Stimulated activated CD8-positive, alpha-beta memory T cell treated with anti-CD3 and anti-CD28 coated beads, Interleukin-7, amount 100 ng/mL, for 1 hour (primary cell): ENCODE measurements at places on chromosomes 2 and 18.

DNA sequence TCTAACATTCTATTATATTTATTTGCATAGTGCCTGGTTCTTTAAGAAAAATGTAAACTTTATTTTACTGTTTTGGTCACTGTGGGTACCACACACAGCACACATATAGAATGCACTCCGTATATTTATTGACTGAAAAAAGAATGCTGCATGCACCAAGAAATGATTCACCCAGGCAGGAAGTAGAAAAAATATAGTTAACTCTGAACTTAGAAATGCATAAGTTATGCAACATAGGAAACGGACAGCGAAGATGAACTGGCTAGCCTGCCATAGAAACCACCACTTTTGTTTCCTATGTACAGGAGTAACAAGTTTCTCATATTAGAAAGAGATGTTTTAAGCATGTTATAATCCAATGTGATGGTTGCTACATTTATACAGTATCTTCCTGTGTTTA is 635.8 kb downstream of the DSC3 start:
- DNase-seq, result no peak

- no peak for DNase-seq
Measured at GRCh38 chr2:140117386-140117785, 1337.2 kb upstream of the NXPH2 start.

- no peak for DNase-seq
Measured at GRCh38 chr2:117980783-117981676, 32.8 kb downstream of the CCDC93 start.

- no peak for DNase-seq
Measured at GRCh38 chr2:144132357-144132756, 387.6 kb downstream of the ZEB2 start.

GRCh38 chr2:119823734-119824334 is 64.1 kb downstream of the PTPN4 start:
- no peak for DNase-seq

- no peak for DNase-seq
Measured at GRCh38 chr2:95301876-95302641, 4.9 kb downstream of the KCNIP3 start.

DNA sequence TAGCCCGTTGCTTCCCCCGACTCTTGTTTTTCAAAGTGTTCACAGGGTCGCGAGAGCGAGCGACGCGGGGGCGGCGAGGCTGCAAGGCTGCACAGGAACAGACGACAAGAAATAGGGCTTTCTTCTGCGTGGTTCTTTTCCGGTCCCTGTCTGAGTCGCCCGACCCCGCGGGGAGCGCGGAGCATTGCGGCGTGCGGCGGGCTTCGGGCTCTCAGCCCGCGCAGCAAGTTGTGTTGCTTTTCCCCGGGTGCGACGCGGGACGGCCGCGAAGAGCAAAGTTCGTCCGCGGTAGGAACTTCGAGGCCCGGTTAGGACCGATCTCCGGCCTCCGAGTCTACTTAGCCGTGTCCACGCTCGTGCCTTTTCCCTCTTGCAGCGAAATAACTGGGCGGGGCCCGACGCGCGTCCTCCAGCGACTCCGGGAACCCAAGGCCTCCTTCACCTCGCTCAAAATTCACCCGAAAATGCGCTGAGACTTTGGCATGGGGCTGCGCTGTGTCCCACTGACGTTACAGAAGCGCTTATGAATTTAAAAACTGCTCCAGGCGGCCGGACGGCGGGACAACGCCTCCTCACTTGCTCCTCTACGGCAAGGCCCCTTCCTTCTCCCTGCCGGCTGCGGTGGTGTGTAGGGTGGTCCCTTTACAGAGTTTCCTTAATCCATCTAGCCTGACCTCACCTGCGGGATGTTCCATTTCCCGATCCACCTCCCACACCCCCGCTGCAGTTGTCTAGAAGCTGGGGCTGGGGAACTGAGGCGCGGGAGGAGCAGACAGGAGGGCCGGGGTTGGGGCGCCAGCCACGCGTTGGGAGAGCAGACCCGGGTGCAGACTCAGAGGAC is 1.5 kb upstream of the BCL2L11 start:
- DNase-seq, result no peak

DNA sequence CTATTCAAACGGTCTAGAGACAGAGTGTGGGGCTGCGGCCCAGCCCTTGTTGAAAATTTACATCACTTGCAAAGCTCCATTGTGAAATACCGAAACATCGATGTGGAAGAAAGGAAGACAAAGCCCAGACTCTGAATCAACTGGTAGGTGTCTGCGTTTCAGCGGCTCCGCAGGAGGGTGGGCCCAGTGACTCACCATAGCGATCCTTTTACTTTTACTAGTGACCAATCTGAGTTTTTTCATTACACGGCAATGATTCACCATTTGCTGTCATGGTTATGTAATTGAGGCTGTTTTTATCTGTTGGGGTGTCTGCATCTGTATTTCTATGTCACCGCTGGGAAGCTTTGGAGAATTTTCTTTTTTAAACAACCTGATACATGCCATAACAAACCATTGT is 66.6 kb upstream of the ODC1 start:
- no peak for DNase-seq

DNA sequence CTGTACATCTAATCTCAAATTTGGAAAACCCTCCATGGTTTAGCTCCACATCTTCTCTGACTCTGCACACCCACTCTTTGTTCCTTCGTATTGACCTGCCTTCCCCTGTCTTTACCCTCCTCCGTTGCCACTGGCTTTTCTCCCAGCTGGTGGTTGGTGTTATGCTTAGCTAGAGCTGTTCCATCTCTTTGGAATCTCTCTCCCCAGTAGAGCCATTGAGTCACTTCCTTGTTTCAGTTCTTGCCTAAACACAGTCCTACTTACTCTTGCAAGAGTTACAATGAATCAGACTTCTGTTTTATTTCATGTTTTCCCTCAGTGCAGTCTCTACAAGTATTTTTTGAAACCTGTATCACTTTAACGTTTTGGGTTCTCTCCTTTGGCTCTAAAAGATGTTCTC is 263.9 kb downstream of the LTBP1 start:
- DNase-seq, result no peak

- DNase-seq, result no peak
Measured at GRCh38 chr2:136386046-136386445, 268.1 kb upstream of the CXCR4 start.

DNA sequence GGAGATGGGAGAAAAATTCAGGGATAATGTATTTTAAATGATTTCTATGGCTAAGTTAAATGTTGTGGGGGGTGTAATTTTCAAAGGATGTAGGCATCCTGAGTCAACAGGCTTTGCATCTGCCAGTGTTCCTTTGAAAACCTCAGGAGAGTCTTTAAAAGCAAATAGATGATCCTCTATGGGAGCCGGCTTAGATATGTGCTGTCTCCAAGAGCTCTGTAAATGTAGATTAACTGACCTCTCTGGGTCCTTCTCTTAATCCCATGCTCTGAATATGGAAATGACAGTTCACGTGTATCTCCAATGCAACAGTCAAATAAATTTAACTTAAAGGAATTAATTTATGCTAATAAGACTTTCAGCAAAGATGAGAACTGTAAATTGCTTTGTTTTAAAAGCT is 292.7 kb downstream of the ERBB4 start:
- DNase-seq, result no peak

GRCh38 chr2:240992572-240993291 is 5.7 kb upstream of the SNED1 start:
- DNase-seq, result no peak

DNA sequence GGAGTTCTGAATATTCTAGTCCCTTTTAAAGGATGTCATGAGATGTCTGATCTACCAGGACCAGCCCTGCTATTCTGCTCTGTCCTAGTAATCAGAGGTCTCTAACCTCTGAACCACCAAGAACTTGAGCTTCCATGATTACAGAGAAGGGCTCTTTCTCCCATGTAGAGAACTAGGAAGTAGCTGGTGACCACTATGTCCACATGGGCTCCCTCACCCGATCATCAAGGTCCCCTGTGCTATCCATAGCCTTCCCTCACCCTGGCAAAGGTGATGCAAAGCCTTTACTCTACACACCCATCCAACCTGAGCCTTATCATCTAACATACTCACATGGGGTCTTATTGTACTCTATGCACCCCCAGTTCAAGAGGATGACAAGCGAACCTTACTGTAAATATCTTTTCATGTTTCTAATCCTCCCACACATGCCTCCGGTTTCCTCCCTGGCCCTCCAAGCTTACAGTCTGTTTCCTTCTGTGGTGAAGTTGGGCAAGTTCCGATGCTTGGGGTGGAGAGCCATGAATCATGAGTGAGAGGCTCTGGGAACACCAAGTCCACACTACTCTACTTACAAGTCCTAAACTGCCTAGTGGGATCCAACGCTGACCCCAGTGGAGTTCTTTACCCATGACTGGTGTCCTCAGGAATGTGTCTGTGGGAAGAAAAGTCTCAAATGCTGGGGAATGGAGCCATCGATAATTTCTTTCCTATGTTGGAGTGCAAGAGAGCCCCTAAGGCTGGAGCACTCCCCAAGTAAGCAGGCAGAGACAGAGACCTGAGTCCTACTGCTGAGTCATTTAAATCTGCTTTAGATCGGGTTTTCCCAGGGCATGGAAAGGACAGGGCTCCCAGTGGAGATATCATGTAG is 73.3 kb upstream of the KLF7 start:
- DNase-seq, result no peak

DNA sequence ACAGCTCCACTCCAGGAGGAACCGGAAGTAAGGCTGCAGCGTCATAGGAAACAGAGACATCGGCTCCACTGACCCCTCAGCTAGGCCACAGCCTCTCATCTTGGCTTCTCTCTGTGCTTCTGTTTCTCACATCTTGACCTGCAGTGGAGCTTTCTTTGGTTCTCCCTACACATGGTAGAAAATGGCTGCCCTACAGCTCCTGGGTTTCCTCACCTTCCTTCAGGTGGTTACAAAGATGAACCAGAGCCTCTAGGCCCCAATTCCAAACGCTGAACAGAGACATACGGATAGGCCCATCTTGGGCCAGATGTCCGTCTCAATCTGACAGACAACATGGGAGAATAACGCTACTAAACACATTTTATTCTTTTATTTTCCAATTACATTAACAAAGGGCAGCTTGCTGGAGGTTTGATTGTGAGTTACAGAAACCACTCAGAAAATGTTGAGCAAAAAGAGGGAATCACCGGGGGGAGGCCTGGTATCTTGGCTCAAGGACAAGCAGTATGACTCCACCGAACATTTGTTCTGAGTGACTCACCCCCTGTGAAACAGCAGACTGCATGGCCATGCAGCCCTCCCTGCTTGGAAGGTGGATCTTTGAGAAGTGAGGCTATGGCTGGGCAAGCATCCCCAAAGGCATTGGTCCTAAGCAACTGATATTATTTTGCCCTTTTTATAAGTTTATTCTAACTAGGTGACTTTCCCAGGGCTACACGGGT is 303.5 kb downstream of the CDCA7 start:
- DNase-seq, result no peak

GRCh38 chr2:240600451-240600961 is 14.0 kb downstream of the CAPN10 start:
- no peak for DNase-seq

- DNase-seq, result no peak
Measured at GRCh38 chr2:60490848-60491247, 62.6 kb downstream of the BCL11A start.

GRCh38 chr2:46900381-46900780 is 15.2 kb downstream of the MCFD2 start:
- DNase-seq, result no peak

- no peak for DNase-seq
Measured at GRCh38 chr2:36483290-36483689, 114.7 kb downstream of the FEZ2 start.

DNA sequence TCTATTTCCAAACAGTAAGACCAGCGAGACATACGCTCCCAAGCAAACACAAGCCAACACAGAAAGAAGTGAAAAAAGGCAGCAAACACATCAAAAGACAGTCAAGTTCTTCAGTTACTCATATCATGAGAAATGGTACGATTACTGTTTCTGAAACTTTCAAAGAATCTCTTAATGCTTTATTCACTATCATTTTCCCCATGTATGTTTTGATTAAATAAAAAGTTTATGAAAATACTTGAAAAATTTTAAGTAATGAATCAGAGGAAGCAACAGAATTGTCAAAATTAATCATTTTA is 114.9 kb downstream of the HDAC4 start:
- DNase-seq, result no peak

GRCh38 chr2:200662727-200663126 is 76.9 kb downstream of the AOX1 start:
- DNase-seq, result no peak

GRCh38 chr2:219912491-219912921 is 285.1 kb downstream of the SLC4A3 start:
- DNase-seq, result no peak

DNA sequence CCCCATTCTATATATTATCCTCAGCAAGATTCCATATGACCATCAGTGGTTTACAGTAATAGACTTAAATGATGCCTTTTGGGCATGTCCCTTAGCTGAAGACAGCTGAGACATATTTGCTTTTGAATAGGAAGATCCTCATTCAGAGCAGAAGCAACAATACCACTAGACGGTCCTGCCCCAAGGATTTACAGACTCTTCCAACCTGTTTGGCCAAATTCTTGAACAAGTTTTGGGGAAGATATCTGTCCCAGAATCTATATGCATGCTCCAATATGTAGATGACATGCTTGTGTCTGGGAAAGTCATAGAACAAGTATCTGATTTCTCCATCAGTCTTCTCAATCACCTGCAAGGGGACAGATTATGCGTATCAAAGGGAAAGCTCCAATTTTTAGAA is 137.1 kb upstream of the RMP24 start:
- DNase-seq, result no peak

DNA sequence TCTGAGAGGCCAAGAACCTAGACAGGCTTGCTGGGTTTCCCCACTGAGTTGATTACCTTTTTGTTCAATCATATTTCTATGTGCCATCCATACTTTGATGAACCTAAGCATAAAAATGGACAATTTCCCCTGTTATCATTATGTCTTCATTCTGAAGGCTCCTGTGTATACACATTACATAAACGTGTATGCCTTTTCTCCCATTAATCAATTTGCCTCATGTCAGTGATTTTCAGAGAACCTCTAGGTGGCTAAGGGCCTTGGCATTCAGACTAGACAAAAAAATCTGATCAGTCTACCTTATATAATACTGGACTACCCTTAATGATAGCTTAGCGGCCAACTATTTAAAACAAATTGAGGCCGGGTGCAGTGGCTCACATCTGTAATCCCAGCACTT is 4.1 kb upstream of the PEX13 start:
- no peak for DNase-seq

DNA sequence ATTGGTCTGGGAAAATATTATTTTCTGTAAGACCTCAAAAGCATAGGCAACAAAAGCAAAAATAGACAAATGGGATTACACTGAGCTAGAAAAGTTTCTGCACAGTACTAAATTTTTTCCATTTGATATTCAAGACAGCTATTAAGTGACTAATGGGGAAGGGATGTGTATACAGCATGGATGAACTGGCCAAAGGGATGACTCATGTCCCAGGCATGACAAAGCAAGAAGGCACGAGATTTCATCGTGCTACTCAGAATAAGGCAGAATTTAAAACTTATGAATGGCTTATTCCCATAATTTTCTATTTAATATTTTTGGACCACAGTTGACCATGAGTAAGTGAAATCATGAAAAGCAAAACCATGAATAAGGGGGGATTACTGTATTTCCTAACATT is 1250.1 kb upstream of the GYPC start:
- no peak for DNase-seq
